ENCODE measurements at places on chromosomes 13 and 19.
A peak's percentile ranks its signal among the peaks of the same experiment; 100 is the strongest.

GRCh38 chr19:6800991-6801484, 28.5 kb downstream of the VAV1 start:
- H3K4me1 ChIP-seq, result peaks cover 34% of the 10 kb centered on the region
- DNase-seq, result peak; percentile 53
- peak overlapping the region; percentile 72 for H3K4me3 ChIP-seq
- H3K36me3 ChIP-seq, result no peaks in the 10 kb centered on the region

- H3K4me1 ChIP-seq, result no peaks in the 10 kb centered on the region
- H3K27me3 ChIP-seq, result no peaks in the 10 kb centered on the region
- no peak for DNase-seq
- H3K27ac ChIP-seq, result no peak overlapping the region
Measured at GRCh38 chr19:18725841-18726770, 42.6 kb downstream of the CRTC1 start.

DNA sequence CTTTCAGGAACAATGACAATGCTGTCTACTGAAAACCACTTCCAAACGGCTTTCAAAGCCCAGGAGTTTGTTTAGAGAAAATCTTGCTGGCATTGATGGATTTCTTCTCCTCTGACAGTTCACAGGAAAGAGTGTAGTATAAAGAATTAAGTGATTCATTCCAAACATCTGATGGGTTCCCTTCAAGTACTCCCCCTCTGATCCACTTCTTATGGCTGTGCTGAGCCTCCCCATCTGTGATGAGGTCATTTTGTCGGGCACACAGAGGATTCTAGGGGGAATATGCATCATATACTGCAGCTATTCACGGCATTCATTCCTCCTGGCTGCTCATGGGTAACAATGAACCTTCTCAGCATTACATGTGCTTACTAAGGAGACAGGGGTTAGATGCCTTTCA, 107.9 kb downstream of the RGCC start:
- H3K4me3 ChIP-seq, result no peak overlapping the region
- no peak overlapping the region for H3K27ac ChIP-seq
- H3K4me1 ChIP-seq, result no peaks in the 10 kb centered on the region
- H3K36me3 ChIP-seq, result no peaks in the 10 kb centered on the region
- H3K27me3 ChIP-seq, result no peaks in the 10 kb centered on the region

GRCh38 chr13:113196970-113197737, 11.3 kb downstream of the PCID2 start:
- DNase-seq, result no peak
- H3K27me3 ChIP-seq, result no peaks in the 10 kb centered on the region
- no peak overlapping the region for H3K27ac ChIP-seq
- H3K4me3 ChIP-seq, result no peak overlapping the region
- peaks cover 13% of the 10 kb centered on the region for H3K36me3 ChIP-seq
- H3K4me1 ChIP-seq, result no peaks in the 10 kb centered on the region

- H3K36me3 ChIP-seq, result peaks cover 7% of the 10 kb centered on the region
- H3K4me1 ChIP-seq, result no peaks in the 10 kb centered on the region
- H3K27me3 ChIP-seq, result no peaks in the 10 kb centered on the region
- peak; percentile 16 for DNase-seq
- peak overlapping the region; percentile 92 for H3K4me3 ChIP-seq
- H3K27ac ChIP-seq, result no peak overlapping the region
Measured at GRCh38 chr19:57559008-57559403, 657 bp downstream of the ZNF550 start.

DNA sequence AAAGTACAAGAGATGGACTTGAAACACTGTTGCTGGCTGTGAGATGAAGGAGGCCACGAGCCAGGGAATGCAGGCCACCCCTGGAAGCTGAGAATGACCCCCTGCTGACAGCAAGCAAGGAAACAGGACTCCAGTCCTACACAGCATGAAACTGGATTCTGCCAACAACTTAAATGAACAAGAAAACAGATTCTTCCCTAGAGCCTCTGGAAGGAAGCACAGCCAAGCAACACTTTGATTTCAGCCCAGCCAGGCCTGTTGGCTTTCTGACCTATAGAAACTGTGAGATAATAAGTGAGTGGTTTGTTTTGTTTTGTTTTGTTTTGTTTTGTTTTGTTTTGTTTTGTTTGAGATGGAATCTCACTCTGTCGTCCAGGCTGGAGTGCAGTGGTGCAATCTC, 105.3 kb upstream of the CACNA1A start:
- no peaks in the 10 kb centered on the region for H3K36me3 ChIP-seq
- H3K27me3 ChIP-seq, result peaks cover 66% of the 10 kb centered on the region

GRCh38 chr19:17159466-17160393, 55.4 kb upstream of the USE1 start:
- no peaks in the 10 kb centered on the region for H3K4me1 ChIP-seq
- H3K36me3 ChIP-seq, result no peaks in the 10 kb centered on the region
- no peak overlapping the region for H3K4me3 ChIP-seq
- no peaks in the 10 kb centered on the region for H3K27me3 ChIP-seq

DNA sequence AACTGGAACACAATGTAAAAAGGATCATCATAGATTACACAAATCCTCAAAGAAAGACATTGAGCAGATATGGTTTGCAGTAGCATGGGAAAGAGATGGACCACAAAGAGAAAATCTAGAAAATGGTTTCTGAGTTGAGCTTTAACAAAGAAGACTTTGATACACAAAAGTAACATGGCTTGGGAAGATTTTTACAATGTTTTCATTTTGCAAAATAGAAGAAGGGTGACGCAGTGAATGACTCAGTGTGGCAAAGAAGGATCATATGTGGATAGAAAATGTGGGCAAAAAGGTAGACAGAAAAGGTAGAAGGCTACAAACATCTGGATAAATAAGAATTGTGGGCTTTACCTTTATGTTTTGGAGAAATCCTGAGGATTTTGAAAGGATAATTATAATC, 1220.5 kb downstream of the PCDH17 start:
- no peaks in the 10 kb centered on the region for H3K4me1 ChIP-seq
- no peak overlapping the region for H3K27ac ChIP-seq
- H3K36me3 ChIP-seq, result no peaks in the 10 kb centered on the region
- no peak for DNase-seq
- H3K4me3 ChIP-seq, result no peak overlapping the region

- no peaks in the 10 kb centered on the region for H3K4me1 ChIP-seq
- H3K36me3 ChIP-seq, result no peaks in the 10 kb centered on the region
- H3K27ac ChIP-seq, result no peak overlapping the region
- no peak overlapping the region for H3K4me3 ChIP-seq
Measured at GRCh38 chr19:58252102-58252685, 23.5 kb downstream of the ZNF544 start.

- peak overlapping the region; percentile 74 for H3K27ac ChIP-seq
- no peaks in the 10 kb centered on the region for H3K27me3 ChIP-seq
- no peaks in the 10 kb centered on the region for H3K36me3 ChIP-seq
Measured at GRCh38 chr13:46176756-46177155, 5.2 kb downstream of the LCP1 start.

DNA sequence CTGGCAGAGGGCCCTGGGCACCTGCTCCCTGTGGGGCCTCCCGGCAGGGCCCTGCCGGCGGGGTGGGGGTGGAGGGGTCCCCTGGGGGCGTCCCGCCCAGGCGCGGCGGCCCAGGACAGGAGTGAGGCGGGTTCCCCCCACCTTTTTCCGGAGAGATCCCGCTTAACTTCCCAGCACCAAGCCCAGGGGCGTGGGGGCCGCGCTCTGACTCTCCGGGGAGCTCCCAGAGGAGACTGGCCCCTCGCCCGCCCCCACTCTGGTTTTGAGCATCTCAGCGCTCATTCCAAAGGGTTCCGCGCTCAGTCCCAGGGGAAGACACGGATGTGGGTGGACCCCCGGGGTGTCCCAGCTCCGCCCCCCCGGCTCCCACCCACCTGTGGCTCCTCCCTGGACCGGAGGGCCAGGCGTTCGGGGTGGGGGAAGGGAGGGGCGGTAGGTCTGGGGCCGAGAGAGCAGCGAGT, 476 bp downstream of the C2CD4C start:
- DNase-seq, result no peak
- H3K27ac ChIP-seq, result no peak overlapping the region
- H3K4me1 ChIP-seq, result no peaks in the 10 kb centered on the region
- peaks cover 77% of the 10 kb centered on the region for H3K27me3 ChIP-seq

GRCh38 chr19:13917888-13918406, 11.9 kb downstream of the CC2D1A start:
- no peak overlapping the region for H3K4me3 ChIP-seq
- no peaks in the 10 kb centered on the region for H3K27me3 ChIP-seq
- H3K4me1 ChIP-seq, result no peaks in the 10 kb centered on the region
- H3K27ac ChIP-seq, result no peak overlapping the region
- 0 out of 2 replicates have a peak, but pooled peaks cover 2% of the 10 kb centered on the region for H3K36me3 ChIP-seq
- no peak for DNase-seq

DNA sequence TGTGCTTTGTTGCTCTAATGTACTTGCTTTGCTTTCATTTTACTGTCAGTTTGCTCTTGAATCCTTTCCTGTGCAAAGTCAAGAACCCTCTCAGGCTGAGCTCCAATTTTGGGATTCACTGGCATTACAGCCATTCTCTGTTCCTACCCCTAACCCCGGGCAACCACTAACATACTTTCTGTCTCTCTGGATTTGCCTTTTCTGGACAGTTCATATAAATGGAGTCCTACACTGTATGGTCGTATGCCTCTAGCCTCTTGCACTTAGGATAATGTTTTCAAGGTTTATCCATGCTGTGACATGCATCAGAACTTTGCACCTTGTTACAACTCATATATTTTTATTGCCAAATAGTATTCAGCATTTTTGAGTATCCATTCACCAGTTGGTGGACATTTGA, 2.7 kb upstream of the TEX30 start:
- no peaks in the 10 kb centered on the region for H3K27me3 ChIP-seq
- H3K4me1 ChIP-seq, result peaks cover 35% of the 10 kb centered on the region
- no peaks in the 10 kb centered on the region for H3K36me3 ChIP-seq

- no peaks in the 10 kb centered on the region for H3K36me3 ChIP-seq
- no peaks in the 10 kb centered on the region for H3K4me1 ChIP-seq
- no peak overlapping the region for H3K4me3 ChIP-seq
- no peak for DNase-seq
- H3K27me3 ChIP-seq, result peaks cover 17% of the 10 kb centered on the region
Measured at GRCh38 chr19:30853036-30853435, 480.9 kb downstream of the ZNF536 start.

- no peak for DNase-seq
- H3K27me3 ChIP-seq, result no peaks in the 10 kb centered on the region
- no peak overlapping the region for H3K4me3 ChIP-seq
- no peaks in the 10 kb centered on the region for H3K36me3 ChIP-seq
- peaks cover 27% of the 10 kb centered on the region for H3K4me1 ChIP-seq
Measured at GRCh38 chr13:34046457-34046856, 228.5 kb downstream of the RFC3 start.

DNA sequence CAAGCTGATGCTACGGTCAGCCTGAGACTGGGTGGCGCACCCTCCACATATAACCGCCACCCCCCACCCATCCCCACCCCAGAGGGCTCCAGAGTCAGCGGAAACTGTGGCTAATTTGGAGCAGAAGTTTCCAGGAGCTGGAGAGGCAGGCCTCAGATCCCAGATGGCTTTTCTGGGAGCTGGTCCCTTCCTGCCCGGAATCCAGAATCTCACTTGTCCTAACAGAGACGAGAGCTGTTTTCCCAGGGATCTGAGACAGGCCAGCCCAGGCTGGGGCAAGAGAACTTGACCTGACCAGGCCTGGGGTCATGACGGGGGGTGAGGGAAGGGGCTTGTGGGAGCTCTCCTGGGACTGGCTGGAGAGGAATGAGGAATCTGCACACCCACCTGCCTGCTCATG, 6.5 kb downstream of the EPHX3 start:
- no peak overlapping the region for H3K4me3 ChIP-seq
- H3K4me1 ChIP-seq, result peaks cover 5% of the 10 kb centered on the region
- no peaks in the 10 kb centered on the region for H3K36me3 ChIP-seq
- H3K27me3 ChIP-seq, result peaks cover 21% of the 10 kb centered on the region

DNA sequence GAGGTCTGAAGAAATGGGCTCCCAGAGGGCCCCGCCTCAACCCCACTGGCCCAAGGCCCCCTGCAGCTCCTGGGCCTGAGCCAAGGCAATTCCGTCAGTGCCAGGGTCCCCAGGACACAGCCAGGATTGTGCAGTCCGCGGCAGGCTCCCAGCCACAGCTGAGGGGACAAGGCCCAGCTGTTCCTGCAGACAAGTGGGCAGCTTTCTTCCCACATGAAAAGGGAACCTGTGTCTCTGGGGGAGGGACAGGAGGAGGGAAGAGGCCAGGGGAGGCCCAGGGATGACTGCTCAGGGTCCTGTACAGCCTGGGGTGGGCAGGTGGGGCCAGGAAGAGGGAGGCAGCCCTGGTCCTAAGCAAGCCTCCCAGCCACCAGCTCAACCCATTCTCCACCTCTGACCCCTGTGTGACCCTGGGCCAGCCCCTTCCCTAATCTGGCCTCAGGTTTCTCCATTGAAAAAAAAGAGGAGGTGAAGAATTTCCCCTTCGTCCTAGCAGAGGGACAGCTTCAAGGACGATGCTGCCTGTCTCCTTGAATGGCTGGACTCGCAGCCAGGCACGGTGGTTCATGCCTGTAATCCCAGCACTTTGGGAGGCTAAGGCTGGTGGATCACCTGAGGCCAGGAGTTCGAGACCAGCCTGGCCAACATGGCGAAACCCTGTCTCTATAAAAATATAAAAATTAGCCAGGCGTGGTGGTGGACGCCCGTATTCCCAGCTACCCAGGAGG, 20.5 kb upstream of the VSTM2B start:
- H3K36me3 ChIP-seq, result no peaks in the 10 kb centered on the region
- H3K4me3 ChIP-seq, result no peak overlapping the region
- no peaks in the 10 kb centered on the region for H3K4me1 ChIP-seq
- no peak for DNase-seq

DNA sequence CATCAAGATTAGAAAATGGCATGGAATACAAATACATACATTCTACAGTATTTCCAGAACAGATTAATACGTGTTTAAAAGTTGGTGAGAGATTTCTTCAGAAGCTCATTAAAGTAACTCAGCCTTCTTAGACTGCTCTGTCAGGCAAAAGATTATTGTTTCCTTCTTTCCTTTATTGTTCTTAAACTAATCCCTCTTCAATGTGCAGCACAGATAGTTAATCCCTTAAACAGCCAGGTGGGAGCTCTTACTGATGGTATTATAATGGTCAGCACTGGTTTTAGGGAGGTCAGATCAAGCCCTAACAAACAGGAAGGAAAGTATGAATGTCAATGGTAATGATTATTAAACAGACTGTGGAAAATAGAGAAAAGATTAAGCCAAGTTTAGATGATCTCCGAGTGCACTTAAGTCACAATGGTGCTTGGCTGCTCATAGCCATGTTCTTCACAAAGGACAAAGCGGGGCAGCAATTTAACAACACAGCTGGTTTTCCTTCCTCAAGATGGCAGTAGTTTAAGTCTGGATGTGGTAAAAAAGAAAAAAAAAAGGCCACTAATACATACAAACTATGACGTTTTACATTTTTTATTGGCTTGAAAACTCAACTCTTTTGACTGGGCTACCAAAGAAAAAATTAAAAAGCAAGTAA, 992.6 kb downstream of the PCDH9 start:
- H3K27ac ChIP-seq, result no peak overlapping the region
- no peaks in the 10 kb centered on the region for H3K36me3 ChIP-seq
- no peak for DNase-seq
- H3K4me1 ChIP-seq, result no peaks in the 10 kb centered on the region
- H3K27me3 ChIP-seq, result no peaks in the 10 kb centered on the region
- H3K4me3 ChIP-seq, result no peak overlapping the region

GRCh38 chr19:54921082-54921481, 15.1 kb downstream of the NCR1 start:
- H3K27ac ChIP-seq, result peak overlapping the region; percentile 30
- H3K4me3 ChIP-seq, result no peak overlapping the region
- H3K27me3 ChIP-seq, result peaks cover 4% of the 10 kb centered on the region
- H3K36me3 ChIP-seq, result no peaks in the 10 kb centered on the region
- H3K4me1 ChIP-seq, result peaks cover 5% of the 10 kb centered on the region

GRCh38 chr13:112424098-112424497, 47.9 kb downstream of the SPACA7 start:
- no peaks in the 10 kb centered on the region for H3K27me3 ChIP-seq
- H3K4me3 ChIP-seq, result no peak overlapping the region
- H3K36me3 ChIP-seq, result no peaks in the 10 kb centered on the region
- no peak for DNase-seq
